ENCODE measurements at places on chromosomes 6 and 20. TPM values are rescaled to one million over a fixed set of nuclear protein-coding genes. Genes with fewer than 3 reads are reported as not detected.

DNA sequence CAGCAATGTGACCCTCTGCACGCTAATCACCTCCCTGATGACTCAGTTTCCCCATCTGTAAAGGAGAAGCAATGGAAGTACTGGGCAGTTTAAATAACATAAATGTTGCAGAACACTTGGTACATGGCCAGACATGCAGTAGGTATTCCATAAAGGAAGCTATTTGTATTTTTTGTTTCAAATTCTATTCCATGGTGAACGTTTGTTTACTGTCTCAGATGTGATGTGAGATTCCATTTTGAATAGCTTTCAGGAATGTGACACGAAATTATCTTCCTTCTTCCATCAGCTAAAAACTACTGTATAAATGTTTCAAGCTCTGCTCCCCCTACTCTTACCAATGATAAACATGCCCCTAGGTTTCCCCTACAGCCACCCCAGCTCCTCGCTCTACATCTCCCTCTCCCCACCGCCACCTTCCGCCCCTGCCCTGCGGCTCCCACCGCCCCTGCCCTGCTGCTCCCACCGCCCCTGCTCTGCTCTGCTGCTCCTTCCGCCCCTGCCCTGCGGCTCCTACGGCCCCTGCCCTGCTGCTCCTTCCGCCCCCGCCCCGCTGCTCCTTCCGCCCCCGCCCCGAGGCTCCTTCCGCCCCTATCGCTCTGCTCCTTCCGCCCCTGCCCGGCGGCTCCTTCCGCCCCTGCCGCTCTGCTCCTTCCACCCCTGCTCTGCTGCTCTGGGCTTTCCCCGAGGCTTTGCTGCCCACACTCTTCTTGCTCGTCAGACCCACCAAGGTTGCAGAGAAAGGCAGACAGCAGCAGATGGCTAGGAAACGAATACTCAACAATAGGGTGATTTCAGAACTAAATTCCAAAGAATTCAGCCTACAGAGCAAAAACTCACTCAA is 78.9 kb downstream of the THBS2 start:
- DNase-seq: no peak

COL20A1 gene
- not detected for total RNA-seq

DNA sequence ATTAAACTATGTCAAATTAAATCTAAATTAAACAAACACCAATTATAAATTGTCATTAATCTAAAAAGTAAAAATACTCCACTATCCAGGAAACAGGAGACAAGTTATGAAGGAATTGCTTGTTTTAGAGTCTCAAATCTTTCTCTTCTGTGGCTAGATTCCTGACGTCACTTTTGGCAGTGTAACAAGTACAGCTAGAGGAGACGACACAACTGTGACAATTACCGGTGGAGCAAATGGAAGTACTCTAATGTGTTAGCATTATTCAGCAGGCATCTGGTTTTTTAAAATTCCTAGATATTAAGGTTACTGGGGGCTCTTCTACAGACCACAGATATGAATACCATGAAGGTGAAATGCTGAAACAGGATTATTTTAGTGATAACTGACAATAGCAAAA is 1042.7 kb downstream of the EPHA7 start:
- DNase-seq: peak; percentile 74

APCDD1L gene
- total RNA-seq: 0.52 TPM

DNA sequence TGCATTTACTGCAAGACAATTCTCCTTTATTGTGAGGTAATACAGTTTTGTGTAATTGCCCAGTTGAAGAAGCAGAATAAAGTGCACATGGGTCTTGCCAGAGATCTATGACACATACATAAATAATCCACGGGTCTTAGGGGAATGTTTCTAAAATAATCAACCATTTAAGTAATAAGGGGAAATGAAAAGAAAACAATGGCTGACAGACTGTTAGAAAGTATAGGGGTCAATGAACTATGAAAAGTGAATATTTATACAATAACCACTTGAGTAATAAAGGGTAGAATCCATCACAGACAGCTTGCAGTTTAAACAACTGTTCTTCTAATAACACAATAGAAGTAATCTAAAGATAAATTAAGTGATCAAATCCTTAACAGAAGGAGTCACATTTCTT is 477.2 kb downstream of the EYS start:
- DNase-seq: no peak

- DNase-seq: no peak
These were observed 116.5 kb upstream of the COL21A1 start for GRCh38 chr6:56363796-56364430.

- DNase-seq: peak; percentile 61
These were observed 164.1 kb upstream of the SALL4 start for GRCh38 chr20:51966296-51966971.

DNA sequence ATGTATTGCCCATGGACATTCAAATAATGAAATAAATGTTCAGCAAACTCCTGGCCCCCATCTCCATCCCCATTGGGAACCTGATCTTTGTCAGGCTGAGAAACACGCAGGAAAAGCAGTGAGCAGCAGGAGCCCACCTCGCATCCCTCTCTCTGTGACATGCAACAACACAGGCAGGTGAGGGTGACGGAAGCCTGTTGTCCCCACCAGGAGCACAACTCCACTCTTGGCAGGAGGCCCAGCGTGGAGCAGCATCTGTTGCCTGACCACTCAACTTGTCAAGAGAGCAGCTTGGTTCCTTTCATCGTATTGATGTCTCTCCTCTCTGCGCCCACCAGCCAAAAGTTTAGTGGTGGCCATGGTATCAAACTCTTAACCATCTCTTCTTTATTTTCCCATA is 586.9 kb upstream of the ARID1B start:
- no peak for DNase-seq

DNA sequence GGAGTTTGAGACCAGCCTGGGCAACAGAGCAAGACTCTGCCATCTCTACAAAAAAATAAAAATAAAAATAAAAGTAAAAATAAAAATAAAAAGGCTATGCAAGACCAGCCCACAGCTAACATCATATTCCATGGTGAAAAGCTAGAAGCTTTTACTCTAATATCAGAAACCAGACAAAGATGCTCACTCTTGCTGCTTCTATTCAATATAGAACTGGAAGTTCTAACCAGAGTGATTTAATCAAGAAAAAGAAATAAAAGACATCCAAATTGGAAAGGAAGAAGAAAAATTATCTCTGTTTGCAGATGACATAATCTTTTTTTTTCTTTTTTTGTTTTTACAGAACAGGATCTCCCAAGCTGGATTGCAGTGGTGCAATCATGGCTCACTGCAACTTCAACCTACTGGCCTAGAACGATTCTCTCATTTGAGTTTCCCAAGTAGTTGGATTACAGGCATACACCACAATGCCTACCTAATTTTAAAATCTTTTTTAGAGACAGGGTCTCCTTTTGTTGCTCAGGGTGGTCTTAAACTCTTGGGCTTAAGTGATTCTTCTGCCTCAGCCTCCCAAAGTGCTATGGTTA is 100.7 kb upstream of the JAG1 start:
- no peak for DNase-seq

TEAD3 gene
- total RNA-seq: 19.2 TPM

GRCh38 chr6:32416036-32416435 is 9.1 kb upstream of the BTNL2 start:
- no peak for DNase-seq

DNA sequence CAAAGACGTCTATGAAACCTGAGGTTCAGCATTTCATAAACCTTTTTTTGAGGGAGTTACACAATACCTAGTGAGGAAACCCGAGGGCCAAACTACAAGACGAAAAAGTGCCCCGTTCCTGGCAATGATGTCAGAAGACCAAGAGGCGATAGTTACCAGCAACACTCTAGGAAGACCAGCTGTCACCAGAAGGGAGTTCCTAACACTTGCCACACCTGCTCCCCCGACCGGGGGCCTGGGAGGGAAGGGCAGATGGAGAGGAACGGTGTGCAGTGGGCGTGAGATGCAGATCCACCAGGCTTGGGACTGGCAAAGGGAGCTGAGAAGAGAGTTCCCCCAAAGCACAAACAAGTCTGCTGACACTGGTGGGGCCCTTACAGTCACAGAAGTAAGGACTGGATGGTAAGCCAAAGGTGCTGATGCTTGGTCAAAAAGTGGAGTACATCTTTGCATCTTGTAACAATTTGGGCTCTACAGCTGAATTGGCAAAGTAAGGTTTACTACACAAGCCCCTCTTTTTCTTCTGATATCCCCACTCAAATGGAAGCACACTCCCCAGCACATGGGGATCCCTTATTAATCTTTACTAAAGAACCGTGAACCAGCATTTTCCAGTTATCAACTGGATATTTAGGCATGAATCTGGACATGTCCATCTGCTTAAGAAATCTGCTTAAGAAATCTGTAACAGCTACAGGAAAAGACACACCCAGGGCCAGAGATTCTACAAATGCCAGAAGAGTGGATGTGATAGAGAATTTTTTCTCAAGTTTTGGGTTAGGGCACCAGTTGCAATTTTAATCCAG is 38.5 kb downstream of the PANK2 start:
- no peak for DNase-seq

Measured in lung (tissue), 17 donors.